ENCODE measurements at places on chromosomes 2 and 18. TPM values are rescaled to one million over a fixed set of nuclear protein-coding genes. Genes with fewer than 3 reads are reported as not detected.
A peak's percentile ranks its signal among the peaks of the same experiment; 100 is the strongest.

SLC5A7 gene
- not detected for total RNA-seq

TRIB2 gene
- 28.5 TPM for total RNA-seq

TMEM185B gene
- 21.4 TPM for total RNA-seq

TUBB8B gene
- total RNA-seq = not detected

MYO3B gene
- total RNA-seq = 0.38 TPM

GATA6 gene
- not detected for total RNA-seq

SFT2D3 gene
- 4.1 TPM for total RNA-seq

COL4A3 gene
- total RNA-seq = not detected

RGPD5 gene
- total RNA-seq = 20.2 TPM

CAPN14 gene
- total RNA-seq = 0.33 TPM

ERICH2 gene
- total RNA-seq = not detected

TFPI gene
- total RNA-seq = not detected

KLHL30 gene
- not detected for total RNA-seq

ACKR3 gene
- 1.3 TPM for total RNA-seq

TMEM169 gene
- total RNA-seq = 1.1 TPM

ADAM17 gene
- 20.0 TPM for total RNA-seq

DNA sequence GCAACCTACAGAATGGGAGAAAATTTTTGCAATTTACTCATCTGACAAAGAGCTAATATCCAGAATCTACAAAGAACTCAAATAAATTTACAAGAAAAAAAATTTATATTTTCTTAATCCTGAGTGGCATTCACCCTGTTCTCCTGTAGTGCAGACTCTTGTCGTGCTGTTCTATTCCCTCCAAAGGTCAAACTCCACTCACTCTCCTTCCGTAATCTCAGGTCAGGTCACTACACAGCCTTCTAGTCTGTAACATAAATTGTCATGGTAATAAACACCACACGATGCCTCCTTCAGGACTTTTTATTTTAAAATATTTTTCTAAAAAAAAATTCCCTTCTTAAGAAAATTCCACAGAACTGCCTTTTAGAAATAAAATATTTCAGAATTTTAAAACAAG, 417.9 kb upstream of the GCFC2 start:
- H3K27me3 ChIP-seq = no peaks in the 10 kb centered on the region
- H3K4me1 ChIP-seq = no peaks in the 10 kb centered on the region
- no peak for DNase-seq

DNA sequence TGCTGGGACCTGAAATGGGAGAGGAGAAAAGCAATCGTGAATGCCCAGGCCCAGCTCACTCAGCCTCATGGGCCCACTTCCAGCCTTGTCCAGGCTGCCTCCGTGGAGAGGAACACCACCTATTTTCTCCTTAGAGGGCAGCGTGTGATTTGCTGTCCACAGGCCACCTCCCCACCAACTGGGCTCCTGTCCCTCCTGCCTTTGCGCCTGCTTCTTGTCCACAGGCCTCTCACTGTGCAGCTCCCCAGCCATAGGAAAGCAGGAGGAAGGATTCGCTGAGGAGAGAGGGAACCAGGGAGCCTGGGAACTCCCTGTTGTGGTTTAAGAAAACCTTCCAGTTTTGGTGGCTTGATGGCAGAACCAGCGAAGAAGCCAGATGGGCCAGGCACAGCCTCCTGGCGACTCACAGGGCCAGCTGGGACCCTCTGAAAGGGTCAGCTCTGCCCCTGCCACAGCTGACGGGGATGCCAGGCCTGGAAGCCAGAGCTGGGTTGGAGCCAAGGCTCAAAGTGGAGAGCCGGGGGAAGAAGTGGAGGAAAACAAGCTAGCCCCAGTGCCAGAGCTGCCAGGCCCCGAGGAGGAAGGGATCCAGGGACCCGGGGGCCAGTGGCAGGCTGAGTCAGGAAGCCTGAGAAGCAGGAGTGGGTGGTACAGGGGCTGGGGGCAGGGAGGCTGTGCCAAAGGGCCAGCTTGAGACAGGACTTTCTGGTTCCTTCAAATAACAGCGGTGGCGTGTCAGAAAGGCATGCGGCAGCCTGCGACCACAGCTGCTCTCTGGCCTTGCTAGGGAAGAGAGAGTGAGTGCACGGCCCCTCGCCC, 9.9 kb downstream of the TMBIM1 start:
- peaks cover 41% of the 10 kb centered on the region for H3K4me1 ChIP-seq
- no peaks in the 10 kb centered on the region for H3K27me3 ChIP-seq
- peak overlapping the region; percentile 98 for H3K27ac ChIP-seq
- DNase-seq = no peak
- H3K4me3 ChIP-seq = no peak overlapping the region

DNA sequence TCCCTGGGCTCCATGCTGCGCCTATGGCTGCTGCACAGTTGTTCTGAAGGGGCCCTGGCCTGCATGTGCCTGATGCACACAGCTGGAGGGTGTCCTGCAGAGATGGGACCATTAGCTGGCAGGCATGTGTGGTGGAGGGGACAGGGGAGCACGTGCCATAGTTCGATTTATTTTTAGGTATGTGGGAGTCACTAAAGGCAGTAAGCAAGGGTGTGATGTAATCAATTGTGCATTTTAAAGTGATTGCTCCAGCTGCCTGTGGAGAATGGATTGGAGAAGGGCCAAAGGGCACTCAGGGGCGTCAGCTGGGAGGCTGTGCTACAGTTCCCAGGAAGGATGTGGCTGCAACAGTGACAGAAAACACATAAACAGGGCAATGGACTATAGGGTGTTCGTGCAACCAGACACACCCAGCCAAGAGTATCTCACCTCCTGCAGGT, 205.1 kb downstream of the ARL4C start:
- DNase-seq = peak; percentile 83
- peaks cover 87% of the 10 kb centered on the region for H3K4me1 ChIP-seq
- H3K27ac ChIP-seq = peak overlapping the region; percentile 99
- peaks cover 35% of the 10 kb centered on the region for H3K36me3 ChIP-seq
- no peaks in the 10 kb centered on the region for H3K27me3 ChIP-seq

DNA sequence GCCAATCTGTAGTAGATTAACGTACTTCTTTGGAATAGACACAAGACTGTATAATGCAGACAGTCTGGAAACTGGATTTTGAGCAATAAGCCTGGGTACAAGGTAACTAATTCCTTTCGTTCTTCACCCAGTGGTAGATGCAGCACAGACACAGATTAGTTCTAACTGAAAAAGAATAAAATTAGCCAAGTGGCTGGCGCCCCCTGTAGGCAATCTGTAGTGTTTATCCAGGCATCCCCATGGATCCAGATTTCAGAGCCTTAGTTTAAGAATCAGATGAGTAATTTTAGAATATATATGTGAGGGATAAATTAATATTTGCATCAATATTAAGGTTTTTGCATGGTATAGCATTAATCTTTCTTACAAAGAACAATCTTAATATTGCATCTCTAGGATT, 563.9 kb downstream of the DCC start:
- no peaks in the 10 kb centered on the region for H3K36me3 ChIP-seq
- H3K27ac ChIP-seq = no peak overlapping the region
- H3K4me1 ChIP-seq = no peaks in the 10 kb centered on the region
- no peak for DNase-seq

- H3K4me3 ChIP-seq = no peak overlapping the region
- H3K4me1 ChIP-seq = no peaks in the 10 kb centered on the region
- DNase-seq = no peak
- H3K27ac ChIP-seq = no peak overlapping the region
- no peaks in the 10 kb centered on the region for H3K36me3 ChIP-seq
- H3K27me3 ChIP-seq = no peaks in the 10 kb centered on the region
These were observed 1003.5 kb upstream of the NRXN1 start for GRCh38 chr2:52035391-52035790.

- peaks cover 9% of the 10 kb centered on the region for H3K36me3 ChIP-seq
- H3K27ac ChIP-seq = peak overlapping the region; percentile 65
- peaks cover 33% of the 10 kb centered on the region for H3K4me1 ChIP-seq
- H3K27me3 ChIP-seq = no peaks in the 10 kb centered on the region
- DNase-seq = peak; percentile 79
- peak overlapping the region; percentile 14 for H3K4me3 ChIP-seq
These were observed 108.7 kb downstream of the UXS1 start for GRCh38 chr2:106085181-106085940.

DNA sequence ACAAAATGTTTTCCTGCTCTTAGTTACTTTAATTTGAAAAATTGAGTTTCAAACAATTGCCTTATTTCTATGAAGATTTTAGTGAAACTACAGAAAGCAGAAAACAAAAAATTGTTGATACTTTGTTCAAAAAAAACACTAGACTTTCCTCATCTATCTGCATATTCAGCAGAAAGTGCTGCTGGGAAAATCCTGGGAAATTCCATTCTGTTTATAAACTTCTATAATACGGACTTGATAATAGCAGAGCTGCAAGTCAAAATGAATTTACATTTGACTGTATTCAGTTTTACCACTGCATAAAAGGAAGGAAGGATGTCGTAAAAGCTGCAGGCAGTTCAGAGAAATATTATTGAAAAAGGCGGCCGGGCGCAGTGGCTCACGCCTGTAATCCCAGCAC, 24.9 kb upstream of the ERICH2 start:
- no peaks in the 10 kb centered on the region for H3K4me1 ChIP-seq
- no peaks in the 10 kb centered on the region for H3K36me3 ChIP-seq
- no peak overlapping the region for H3K4me3 ChIP-seq
- DNase-seq = no peak
- no peak overlapping the region for H3K27ac ChIP-seq

GRCh38 chr2:160033732-160034392, 28.6 kb downstream of the PLA2R1 start:
- H3K36me3 ChIP-seq = no peaks in the 10 kb centered on the region
- peaks cover 8% of the 10 kb centered on the region for H3K27me3 ChIP-seq
- no peak for DNase-seq
- H3K4me1 ChIP-seq = no peaks in the 10 kb centered on the region
- H3K4me3 ChIP-seq = no peak overlapping the region
- H3K27ac ChIP-seq = no peak overlapping the region

- no peaks in the 10 kb centered on the region for H3K4me1 ChIP-seq
- no peaks in the 10 kb centered on the region for H3K27me3 ChIP-seq
- DNase-seq = no peak
- H3K27ac ChIP-seq = no peak overlapping the region
- H3K4me3 ChIP-seq = no peak overlapping the region
- no peaks in the 10 kb centered on the region for H3K36me3 ChIP-seq
These were observed 940.3 kb upstream of the CRIM1 start for GRCh38 chr2:35415282-35415681.

DNA sequence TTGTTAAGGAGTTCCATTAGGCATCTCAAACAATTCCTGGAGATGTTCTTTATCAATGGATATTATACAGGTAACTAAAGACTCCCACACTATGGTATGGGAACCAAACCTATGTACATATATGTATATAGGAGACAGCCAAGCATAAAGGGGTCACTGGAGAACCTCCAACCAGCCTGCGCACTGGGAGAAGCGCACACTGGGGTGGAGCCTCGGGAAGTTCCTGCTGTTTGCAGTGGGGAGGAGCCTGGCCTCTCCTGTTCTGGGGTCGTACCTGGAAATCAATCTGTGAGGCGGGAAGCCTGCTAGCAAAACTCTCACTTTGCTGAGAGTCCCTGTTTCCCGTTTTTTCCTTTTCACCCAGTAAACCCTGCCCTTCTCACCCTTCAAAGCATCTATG, 83.1 kb upstream of the CREB1 start:
- H3K4me1 ChIP-seq = no peaks in the 10 kb centered on the region
- DNase-seq = no peak
- H3K27ac ChIP-seq = no peak overlapping the region
- no peaks in the 10 kb centered on the region for H3K36me3 ChIP-seq
- no peak overlapping the region for H3K4me3 ChIP-seq

GRCh38 chr2:37629529-37629928, 41.9 kb downstream of the CDC42EP3 start:
- H3K27ac ChIP-seq = no peak overlapping the region
- no peak overlapping the region for H3K4me3 ChIP-seq
- no peak for DNase-seq
- H3K27me3 ChIP-seq = no peaks in the 10 kb centered on the region

DNA sequence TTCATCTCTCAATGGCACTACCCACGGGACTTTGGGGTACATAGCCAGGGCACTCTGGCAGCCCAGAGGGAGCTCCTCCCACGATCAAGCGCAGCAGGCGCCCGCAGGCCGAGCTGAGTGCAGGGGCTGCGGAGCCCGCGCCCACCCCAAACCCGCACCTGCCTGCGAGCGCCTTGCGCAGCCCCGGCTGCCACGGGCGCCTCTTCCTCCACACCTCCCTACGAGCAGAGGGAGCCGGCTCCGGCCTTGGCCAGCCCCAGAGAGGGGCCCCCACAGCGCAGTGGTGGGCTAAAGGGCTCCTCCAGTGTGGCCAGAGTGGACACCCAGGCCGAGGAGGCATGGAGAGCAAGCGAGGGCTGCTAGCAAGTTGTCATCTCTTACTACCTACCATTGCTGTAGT, 165.2 kb downstream of the UBE2E3 start:
- peak overlapping the region; percentile 88 for H3K27ac ChIP-seq
- peaks cover 72% of the 10 kb centered on the region for H3K4me1 ChIP-seq
- peak overlapping the region; percentile 18 for H3K4me3 ChIP-seq
- no peak for DNase-seq

DNA sequence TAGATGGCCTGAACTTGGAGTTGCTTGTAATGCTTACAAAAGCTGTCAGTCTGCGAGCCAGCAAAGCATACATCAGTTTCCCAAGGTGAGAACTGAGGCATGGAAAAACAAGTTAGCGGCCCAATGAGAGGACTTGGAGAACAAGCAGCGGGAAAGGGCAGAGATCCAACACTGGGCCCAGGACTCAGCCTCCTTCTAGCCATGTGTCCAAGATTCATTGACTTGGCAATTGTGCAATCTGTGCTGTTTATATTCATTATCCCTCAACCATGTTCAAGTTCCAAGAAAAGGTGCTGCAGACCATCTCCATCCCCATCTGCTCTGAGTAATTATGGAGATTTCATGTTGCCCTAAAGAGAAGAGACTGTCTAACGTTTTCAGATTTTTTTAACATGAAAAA, 187.4 kb downstream of the ALK start:
- no peak overlapping the region for H3K27ac ChIP-seq
- no peaks in the 10 kb centered on the region for H3K36me3 ChIP-seq
- H3K4me3 ChIP-seq = no peak overlapping the region
- peaks cover 16% of the 10 kb centered on the region for H3K27me3 ChIP-seq
- H3K4me1 ChIP-seq = no peaks in the 10 kb centered on the region
- DNase-seq = no peak

DNA sequence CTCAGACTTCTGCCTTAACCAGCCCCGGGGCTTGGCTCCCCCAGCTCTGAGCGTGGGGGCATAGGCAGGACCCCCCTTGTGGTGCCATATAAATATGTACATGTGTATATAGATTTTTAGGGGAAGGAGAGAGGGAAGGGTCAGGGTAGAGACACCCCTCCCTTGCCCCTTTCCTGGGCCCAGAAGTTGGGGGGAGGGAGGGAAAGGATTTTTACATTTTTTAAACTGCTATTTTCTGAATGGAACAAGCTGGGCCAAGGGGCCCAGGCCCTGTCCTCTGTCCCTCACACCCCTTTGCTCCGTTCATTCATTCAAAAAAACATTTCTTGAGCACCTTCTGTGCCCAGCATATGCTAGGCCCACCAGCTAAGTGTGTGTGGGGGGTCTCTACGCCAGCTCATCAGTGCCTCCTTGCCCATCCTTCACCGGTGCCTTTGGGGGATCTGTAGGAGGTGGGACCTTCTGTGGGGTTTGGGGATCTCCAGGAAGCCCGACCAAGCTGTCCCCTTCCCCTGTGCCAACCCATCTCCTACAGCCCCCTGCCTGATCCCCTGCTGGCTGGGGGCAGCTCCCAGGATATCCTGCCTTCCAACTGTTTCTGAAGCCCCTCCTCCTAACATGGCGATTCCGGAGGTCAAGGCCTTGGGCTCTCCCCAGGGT, 5.5 kb downstream of the CTDSP1 start:
- H3K27ac ChIP-seq = peak overlapping the region; percentile 88
- DNase-seq = no peak
- H3K27me3 ChIP-seq = no peaks in the 10 kb centered on the region
- peak overlapping the region; percentile 65 for H3K4me3 ChIP-seq

Data from activated CD8-positive, alpha-beta memory T cell treated with anti-CD3 and anti-CD28 coated beads, Interleukin-2, amount 10 ng/mL, durations not matched to agents 7 days and 5 days (primary cell).